ENCODE measurements at places on chromosomes 2 and 18.

DNA sequence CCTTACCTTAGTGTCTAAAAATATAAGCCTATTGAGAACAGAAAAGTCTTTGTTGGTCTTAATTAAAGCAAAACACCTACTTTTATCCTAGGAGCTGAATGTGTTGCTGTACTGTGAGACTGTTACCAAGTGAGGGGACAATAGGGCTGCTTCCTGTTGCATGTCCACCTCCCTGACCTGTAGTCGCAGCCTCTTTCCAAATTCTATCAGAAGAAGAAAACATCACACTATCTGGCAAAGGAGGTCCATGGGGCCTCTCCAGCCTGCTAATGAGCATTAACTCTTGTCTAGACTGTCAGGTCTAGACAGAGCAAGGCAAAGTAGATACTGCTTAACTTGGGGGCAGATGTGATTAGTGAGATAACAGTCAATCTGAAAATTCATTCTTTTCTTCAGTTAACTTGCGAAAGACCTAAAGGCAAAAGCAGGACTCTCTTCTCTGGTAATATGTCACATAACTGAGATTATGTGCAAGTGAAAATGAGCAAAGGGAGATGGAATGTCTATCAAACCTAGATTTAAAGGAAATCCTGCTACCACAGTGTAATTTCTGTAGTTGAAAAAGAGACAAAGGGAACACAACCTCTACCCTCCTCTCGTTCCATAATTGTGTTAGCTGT is 66.9 kb downstream of the CDH20 start:
- DNase-seq: no peak

DNA sequence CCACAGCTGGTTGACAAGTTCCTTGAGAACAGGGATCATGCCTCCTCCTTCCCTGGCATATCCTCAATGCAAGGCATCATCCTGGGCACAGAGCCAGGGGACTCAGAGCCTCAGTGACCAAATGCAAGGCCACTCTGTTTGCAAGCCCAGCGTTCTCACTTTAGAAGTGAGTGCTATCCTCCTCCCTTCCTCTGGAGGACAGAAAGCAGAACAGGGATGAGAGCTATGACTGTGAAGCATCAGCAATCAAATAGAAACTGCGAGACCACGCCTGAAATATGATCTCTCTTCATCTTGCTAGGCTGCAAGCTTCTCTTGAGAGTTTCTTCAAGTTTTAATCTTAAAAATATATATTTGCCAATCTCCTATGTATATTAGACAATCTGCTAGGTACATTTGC is 119.8 kb downstream of the LRATD1 start:
- DNase-seq: no peak

DNA sequence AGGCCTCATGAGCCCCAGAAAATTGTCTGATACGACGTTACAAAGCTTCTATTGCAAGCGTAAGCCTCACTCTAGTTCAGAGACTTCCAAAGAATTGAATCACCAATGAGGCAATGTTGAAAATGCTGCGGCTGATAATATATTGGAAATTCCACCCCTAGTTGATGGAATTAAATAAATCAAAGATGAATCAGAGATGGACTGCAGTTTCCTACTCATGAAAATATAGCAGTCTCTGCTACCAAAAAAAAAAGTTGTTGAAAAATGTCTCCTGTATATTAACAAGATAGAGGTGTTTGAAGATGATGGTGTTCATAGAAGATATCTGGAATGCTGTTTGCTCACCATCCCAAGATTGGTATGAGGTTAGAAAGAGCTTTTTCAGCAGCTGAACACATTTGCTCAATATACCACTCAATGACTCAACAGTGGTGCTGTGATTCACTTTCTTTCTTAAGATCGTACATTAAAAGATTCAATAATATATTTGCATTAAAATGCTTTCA is 99.8 kb upstream of the ARHGAP28 start:
- DNase-seq: no peak

DNA sequence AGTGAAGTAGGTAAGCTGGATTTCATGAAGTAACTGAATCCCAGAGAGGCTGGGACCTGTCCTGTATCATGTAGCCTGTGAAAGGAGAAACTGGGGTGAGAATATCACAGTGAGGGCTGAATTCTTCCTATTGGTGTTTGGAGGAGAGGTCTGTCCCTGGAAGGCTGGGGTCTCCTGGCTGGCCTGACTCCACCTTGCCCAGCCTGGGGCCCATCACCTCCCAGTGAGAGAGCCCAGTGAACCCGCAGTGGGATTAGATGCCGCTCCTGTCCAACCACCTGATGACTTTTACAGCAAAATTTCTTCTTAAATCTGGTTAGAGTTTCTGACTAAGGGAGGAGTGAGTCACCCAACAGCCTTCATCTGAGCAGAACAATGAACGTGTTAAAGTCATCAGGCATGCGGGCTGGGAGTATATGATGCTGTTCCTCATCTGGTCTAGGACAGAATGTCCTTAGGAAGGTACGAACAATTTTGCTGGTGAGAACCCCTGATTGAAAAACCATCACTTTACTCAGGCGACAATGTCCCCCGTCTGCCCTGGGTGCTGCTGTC is 152.9 kb downstream of the LPIN1 start:
- no peak for DNase-seq

DNA sequence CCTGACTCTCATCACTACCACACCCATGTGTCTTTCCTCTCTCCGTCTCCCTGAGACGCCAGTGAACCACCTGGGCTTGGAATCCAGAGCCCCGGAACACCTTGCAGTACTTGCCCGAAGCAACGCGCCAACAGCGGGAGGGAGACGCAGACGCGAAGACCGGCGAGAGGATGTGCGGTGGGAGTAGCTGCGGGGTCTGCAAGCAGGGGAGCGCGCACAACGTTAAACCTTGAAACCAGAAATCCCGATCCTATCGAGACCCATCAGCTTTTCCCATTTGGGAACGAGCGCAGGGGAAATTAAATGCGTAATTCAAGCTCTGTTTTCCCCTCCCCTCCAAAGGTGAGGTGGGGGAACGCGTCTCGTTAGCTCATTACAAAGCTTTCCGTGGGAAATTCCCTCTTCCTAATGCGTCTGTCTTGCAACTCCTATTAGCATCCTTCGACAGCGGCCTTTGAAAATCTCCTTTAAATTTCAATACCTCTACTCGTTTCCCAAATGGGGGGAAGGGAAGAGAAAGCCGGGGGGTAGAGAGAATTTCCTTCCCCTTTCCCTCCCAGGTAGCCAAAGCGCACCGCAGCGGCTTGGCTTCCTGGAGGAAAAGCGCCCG is 421 bp upstream of the CNTNAP5 start:
- peak; percentile 52 for DNase-seq

GRCh38 chr2:168254158-168254935 is 7.0 kb upstream of the STK39 start:
- no peak for DNase-seq

GRCh38 chr18:2717407-2717806 is 61.9 kb downstream of the SMCHD1 start:
- no peak for DNase-seq

- DNase-seq: no peak
These were observed 170.7 kb downstream of the DIS3L2 start for GRCh38 chr2:232132181-232132580.

GRCh38 chr2:147909178-147909577 is 64.3 kb downstream of the ACVR2A start:
- DNase-seq: no peak

- DNase-seq: no peak
These were observed 146.6 kb downstream of the MEIS1 start for GRCh38 chr2:66581339-66582103.

GRCh38 chr2:5898667-5899066 is 206.5 kb downstream of the SOX11 start:
- no peak for DNase-seq

DNA sequence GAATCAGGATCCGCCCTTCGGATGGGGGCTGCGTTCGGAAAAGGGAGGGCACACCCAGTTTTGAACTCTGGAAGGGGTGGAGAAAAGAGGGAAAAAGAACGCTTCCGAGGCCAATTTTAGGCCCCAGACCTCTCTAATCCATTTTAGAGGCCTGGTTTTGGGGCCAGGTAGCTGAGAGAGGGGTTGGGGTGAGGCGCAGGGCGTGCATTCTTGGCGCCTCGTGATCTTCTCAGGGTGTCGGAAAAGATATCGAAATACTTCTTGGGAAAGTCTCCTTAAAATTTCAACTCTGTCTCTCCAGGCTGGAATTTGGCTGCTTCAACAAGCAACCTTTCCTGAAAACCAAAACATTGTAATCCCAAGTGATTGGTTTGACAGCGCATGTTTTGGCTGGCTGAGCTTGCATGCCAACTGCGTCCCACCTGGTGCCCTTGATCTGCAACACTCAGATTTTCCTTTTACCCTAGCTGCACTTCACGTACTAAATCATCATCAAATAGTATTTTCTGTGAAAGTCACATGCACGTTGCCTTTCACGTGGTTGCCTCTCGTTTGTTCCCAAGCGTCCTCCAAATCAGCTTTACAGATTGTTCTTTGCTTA is 864 bp upstream of the XPO1 start:
- peak; percentile 80 for DNase-seq

- DNase-seq: no peak
These were observed 1.7 kb downstream of the EVA1A start for GRCh38 chr2:75558786-75559679.

GRCh38 chr2:11491348-11491933 is 25.5 kb upstream of the E2F6 start:
- no peak for DNase-seq

GRCh38 chr2:108869542-108869941 is 83.0 kb downstream of the CCDC138 start:
- no peak for DNase-seq

GRCh38 chr2:14524803-14525080 is 107.8 kb upstream of the LRATD1 start:
- no peak for DNase-seq

- DNase-seq: no peak
These were observed 63.5 kb upstream of the TMEM200C start for GRCh38 chr18:5958822-5959221.

DNA sequence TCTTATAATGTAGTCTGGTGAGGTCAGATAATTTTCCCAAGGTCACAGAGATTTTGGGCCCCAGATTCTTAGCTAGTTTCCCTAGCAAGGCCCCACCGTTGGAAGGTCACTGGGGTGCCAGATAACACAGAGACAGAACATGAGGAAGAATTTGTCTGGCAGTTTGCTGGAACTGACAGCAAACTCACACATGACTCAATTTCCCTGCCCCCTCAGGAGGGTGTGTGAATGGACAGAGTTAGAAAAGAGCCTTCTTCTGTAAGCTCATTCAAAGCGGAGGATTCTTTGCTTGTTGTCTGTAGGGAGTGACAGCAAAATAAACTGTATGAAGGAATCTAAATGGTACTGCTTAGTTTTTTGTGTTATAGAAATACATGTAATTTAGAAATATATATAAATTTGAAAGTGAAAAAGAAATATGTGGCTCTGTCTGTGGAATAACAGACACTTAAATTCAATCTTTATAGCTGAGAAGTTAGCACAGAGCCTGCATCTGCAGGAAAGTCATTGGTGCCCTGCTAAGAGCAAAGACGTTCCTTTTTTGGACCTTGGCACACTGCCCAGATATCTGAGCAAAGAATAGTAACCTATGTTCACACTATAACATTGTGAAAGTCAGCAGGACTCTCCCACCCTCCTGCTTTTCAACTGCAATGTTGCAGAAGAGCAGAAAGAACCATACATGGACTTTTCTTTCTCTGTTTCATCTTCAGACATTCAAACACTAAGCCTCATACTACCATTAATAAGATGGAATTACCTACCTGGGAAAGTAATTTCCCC is 2.1 kb downstream of the MDH1 start:
- DNase-seq: no peak

GRCh38 chr2:142805244-142805643 is 72.2 kb upstream of the KYNU start:
- DNase-seq: no peak

GRCh38 chr18:2909431-2910140 is 62.8 kb downstream of the EMILIN2 start:
- no peak for DNase-seq

DNA sequence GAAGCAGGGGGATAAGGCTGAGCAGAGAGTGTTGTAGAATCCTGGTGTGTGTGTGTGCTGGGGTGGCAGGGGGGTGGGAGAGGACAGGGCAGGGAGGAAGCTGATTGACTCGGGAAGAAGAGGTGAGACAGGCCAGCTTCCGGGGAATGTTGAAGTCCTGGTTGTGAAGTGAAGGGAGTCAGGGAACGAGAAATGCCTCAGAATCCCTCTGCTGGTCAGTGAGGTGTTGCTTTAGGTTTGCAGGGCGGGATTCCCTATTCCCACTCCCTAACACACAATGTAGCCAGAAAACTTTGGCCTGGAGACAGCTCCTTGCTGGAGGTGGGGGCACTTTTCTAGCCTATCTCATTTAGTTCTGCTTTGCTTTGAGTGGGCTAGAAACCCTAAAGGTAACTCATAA is 265.1 kb downstream of the HAUS1 start:
- no peak for DNase-seq

DNA sequence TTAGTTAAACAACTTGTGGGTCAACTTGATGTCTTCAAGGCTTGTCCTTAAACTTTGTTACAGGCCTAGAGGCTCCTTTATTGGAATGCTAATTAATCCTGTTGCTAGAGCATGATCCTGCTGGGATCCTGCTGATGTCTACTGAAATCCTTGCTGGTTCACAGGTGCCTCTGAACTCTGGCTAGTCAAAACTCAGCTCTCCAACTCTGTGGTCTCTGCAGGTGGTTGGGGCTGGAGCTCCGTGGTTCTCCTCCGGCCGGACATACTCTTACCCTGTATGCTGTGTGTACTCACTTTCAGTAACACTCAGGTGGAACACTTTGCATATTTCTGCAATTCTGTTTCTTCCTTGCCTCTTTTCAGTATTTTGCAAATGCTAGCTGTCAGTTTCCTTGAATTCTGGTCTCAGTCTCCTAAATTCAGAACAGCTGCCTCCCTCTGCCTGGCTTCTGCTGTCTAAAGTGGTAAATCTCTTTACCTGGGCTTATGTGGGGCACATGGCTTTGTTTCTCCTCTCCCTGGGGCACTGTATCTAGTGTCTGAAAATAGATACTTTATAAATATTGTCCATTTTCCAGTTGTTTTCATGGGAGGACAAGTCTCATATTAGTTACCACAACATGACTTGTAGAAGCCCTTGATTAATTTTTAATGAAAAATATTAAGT is 113.0 kb downstream of the ATP9B start:
- no peak for DNase-seq

DNA sequence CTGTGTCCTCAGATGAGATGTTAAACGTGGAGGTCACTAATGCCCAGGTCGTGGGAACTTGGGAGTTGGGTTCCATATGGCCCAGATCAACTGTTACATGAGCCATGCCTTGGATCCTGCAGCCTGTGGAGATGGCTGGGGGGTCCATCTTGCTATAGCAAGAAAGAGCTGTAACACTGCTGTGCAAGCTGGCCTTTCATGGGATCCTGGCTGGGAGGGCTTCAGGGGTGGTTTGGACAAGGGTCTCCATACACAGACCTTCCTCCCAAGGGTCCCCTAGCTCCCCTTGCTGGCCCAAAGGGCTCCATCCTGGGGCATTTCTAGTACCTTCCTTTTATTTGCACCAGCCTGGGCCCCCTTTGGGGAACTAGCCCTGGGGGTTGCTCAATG is 337.7 kb downstream of the DYSF start:
- DNase-seq: no peak

All from NCI-H1694 treated with DMSO at 0.1 percent for 48 hours (cell line).